ENCODE measurements at places on chromosomes 11 and 22.

- no peak for DNase-seq
These were observed 33.8 kb upstream of the SCUBE1 start for GRCh38 chr22:43376765-43377547.

DNA sequence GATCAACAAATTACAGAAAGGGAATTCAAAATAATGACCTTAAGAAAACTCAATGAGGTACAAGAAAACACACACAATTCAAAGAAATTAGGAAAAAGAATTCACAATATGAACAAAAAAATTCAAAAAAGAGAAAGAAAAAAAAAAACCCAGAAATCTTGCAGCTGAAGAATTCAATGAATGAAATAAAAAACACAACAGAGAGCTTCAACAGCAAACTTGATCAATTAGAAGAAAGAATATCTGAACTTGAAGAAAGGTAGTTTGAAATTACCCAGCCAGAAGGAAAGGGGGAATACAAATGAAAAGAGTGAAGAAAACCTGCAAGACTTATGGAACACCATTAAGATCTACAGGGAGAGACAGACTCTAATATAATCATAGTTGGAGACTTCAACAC is 52.8 kb downstream of the USP35 start:
- DNase-seq: no peak

DNA sequence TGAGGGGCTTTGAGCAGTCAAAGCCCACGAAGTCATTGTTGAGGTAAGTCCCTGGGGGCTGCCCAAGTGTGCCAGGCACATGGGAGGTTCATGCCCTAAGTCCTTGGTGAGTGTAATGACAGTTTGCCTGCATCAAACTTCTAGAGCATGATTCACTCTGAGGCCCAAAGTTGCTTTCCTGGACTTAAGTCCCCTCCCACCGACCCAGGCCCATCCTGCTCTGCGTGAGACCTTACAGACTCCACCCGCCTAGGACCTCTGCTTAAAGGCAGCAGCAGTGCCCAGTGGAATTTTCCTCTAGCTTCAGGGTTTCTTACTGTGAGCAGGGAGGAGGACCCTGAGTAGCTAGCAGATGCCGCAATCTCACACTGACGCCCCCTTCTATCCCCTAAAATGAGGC is 5.7 kb upstream of the PVALB start:
- no peak for DNase-seq

DNA sequence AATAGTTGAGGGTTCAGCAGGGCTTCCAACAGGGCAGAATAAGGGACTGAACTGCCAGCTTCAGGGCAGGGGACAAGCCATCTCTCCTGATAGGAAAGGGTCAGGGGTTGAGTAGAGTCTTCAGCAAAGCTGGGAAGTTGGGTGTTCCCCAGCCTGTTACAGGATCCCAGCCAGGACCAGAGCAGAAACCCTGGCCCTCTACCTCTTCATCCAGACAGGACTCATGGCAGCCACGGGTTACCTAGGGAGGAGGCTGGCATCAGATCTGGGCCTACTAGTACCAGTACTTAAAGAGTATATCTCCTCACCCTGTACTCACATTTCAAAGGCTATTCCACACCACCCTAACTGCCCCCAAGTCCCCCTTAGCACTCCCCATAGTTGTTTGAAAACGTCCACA is 2.4 kb upstream of the TAF10 start:
- DNase-seq: no peak
